ENCODE measurements at places on chromosomes 5 and 9. TPM values are rescaled to one million over a fixed set of nuclear protein-coding genes. Genes with fewer than 3 reads are reported as not detected.

Gene SPAG8
- 7.1 TPM for total RNA-seq

Gene PDZD2
- 1.2 TPM for total RNA-seq

Gene PCDHA11
- not detected for total RNA-seq

Gene PCDHB1
- not detected for total RNA-seq

Gene SPAAR
- not detected for total RNA-seq

Gene ECSCR
- total RNA-seq: not detected

Gene SLC25A2
- total RNA-seq: 0.49 TPM
